ENCODE measurements at places on chromosomes 7 and 10.
A peak's percentile ranks its signal among the peaks of the same experiment; 100 is the strongest.

GRCh38 chr7:196283-196682, 3.9 kb downstream of the FAM20C start:
- no peak for DNase-seq

- DNase-seq = no peak
Observed at GRCh38 chr7:140242057-140243031, 65.6 kb upstream of the KDM7A start.

- DNase-seq = no peak
Observed at GRCh38 chr7:34825221-34825620, 167.2 kb downstream of the NPSR1 start.

- no peak for DNase-seq
Observed at GRCh38 chr7:96321031-96321657, 754 bp downstream of the SLC25A13 start.

DNA sequence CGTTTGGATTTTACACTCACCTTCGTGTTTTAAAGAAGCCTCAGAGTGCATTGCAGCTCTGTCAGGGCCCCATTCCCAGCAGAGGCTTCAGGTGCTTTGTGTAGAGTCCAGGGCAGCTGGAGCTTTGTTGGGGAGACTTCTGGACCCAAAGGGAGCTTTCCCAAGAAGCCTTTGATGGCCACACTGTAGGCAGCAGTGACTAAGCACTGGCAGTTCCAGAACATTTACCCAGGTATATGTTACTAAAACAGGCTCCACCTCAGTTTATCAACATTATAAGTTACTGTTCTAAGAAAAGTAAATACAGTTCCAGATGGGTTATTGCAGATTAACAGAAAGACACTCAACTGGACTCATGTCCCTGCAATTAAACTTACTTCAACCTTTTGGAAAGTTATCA, 66.8 kb downstream of the LANCL2 start:
- no peak for DNase-seq

GRCh38 chr7:1275451-1276381, 43.0 kb downstream of the UNCX start:
- no peak for DNase-seq

DNA sequence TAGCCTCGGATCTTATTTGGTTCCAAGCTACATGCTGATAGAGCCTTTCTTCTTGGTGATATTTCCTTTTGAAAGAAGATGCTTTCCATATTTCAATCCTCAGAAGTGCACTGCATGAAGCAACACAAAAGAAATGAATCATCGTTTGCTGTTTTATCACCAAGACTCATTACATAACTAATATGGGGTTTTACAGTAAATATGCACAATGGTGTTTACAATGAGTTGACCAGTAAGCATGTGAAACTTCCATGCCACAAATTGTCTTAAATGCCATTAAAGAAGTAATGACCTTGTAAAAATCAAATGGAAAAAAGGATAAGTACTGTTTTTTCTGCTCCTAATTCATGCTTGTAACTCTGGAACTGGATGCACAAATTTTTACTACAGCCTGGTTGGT, 1017.0 kb upstream of the GHITM start:
- peak; percentile 63 for DNase-seq

DNA sequence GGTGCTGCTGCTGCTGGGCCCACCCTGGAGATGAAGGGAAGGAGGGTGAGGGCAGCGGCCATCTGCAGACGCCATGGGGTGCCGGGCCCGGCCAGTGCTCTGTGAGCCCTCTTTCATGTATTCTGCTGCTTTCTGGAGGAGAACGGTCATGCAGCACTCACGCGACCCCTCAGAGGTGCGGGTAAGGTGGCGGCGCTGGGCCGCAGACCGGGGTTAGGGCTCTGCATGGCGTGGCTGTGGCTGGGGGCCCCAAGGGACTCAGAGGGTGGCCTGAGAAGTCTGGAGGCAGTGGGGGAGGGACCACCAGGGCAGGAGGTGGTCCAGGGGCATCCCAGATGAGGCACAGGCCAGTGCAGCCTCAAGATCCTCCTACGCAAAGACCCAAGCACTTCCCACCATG, 275.5 kb downstream of the ELFN1 start:
- no peak for DNase-seq

- DNase-seq = no peak
Observed at GRCh38 chr7:70913924-70914323, 218.0 kb upstream of the GALNT17 start.
